Motor neuron (in vitro differentiated cells): ENCODE measurements at places on chromosomes 5 and 9. TPM values are rescaled to one million over a fixed set of nuclear protein-coding genes. Genes with fewer than 3 reads are reported as not detected.

DNA sequence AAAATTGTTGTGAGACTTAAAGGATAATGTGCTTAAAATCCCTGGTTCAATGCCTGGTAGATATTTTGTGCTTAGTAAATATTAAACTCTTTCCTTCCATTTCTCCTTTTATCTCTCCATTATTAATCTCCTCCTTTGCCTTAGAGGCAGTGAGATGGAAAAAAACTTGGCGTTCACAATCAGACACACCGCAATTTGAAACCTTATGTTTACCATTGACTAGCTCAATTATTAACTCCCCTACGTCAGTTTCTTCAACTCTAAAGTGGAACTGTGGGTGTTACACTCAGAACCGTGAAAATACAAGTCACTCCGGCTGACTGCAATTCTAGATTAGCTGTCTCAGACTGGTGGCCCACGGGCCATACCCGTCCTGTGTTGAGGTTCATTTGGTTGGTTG, 327.2 kb downstream of the DEPDC1B start:
- no peak for ATAC-seq

- ATAC-seq: no peak
Measured at GRCh38 chr9:87500491-87501270, 3.0 kb downstream of the DAPK1 start.

DNA sequence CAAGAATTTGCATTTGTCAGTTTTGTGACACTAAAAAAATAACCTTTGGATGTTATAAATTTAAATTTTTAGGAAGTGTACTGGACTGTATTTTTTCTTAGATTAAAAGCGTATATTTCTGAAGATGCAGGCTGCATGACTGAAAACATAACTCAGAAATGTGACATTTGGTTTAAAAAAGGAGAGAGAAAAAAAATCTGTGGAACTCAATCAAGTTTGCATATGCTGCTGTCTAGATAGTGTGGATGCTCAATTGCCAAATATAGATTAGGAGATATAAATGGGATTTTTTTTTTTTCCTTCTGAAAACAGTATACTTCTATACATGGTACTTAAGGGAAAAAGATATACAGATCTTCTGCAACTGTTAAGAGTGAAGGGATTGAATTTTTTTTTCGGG, 402.3 kb downstream of the TAF11L14 start:
- no peak for ATAC-seq

DNA sequence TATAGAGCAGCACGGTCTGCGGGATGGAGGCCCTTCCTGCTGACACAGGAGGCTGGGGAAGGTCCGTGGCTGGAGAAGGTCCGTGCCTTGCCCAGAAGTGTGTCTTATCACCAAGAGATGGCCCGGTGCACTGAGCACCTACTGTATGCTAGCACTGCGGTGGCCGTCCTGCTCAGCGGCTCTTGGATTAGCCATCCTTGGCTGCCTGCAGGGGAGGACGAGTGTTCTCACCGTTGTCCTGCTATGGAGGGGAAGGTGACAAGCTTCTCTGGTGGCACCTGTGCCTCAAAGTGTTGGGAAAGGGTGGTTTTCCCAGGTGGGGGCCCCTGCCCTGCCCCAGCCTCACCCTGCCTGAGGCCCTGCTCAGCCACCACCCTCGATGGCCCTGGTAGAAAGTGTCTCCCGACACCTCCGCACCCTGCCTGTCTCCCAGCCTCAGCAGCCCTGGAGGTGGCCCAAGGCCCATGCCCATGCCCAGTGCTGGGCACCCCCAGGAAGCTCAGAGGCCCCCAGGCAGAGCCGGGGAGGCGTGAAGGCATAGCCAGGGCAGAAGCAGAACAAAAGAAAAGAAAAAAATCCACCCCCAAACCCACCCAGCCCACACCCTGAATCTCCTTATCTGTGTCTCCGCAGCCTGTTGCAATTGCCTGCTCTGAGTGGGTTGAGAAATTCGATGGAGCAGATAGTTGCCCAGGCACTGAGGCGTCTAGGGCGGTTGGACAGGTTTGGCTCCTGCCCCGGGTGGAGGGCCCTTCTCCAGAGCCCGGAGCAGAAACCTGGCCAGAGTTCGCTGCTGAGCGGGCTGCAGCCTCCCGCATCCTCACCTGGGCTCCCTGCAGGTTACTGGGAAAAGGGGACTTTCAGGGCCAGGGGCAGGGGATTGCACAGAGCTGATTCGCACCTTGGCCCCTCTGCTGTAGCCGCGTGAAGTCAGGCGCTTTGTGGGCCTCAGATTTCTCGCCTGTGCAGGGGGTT, 30.5 kb downstream of the RXRA start:
- no peak for ATAC-seq

- ATAC-seq: peak; percentile 78
Measured at GRCh38 chr9:135499326-135500070, 984 bp upstream of the MRPS2 start.

DNA sequence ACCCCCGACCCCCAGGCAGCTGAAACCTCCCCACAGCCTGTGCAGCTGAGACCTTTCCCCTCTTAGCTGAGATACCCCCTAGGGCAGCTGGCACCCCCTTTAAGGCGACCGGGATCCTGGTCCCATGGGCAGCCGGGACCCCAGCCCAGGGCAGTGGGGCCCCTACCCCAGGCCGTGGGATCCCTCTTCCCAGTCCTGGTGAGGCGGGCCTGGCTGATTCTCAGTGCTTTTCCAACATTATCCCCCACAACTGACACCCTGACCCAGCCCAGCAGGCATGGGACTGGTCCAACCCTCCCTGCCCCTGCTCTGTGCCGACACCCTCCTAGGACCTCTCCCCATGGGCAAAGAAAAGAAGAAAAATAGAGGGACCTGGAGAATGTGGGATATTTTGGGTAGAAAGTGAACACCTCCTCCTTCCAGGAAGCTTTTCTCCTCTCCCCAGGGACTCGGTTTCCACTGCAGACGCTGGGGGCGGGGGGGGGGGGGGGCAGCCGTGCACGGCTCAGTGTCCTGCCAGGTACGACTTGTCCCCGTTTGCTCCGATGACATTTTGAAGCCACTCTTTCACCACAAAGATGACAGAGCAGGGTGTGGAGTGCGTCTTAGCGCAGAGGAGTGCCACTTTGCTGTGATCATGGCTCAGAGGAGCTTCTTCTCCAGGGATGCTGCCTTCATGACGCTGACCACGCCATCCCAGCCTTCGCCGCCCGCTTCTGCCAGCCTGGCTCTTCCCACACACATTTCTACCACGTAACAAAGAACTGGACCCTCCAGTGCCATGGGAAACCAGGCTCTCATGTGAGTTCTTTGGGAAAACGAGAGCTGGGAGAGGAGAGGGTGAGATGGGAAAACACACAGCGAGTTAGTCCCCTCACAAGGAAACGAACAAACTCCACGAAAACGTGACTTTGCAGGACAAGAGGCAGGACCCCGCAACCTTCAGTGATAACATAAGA, 47.5 kb downstream of the MRPL36 start:
- ATAC-seq: no peak

- no peak for ATAC-seq
Measured at GRCh38 chr5:24389968-24390367, 254.8 kb downstream of the CDH10 start.

Gene DDX4
- 0.58 and 1.1 TPM in 2 replicates for total RNA-seq

Gene SLC45A2
- total RNA-seq: 1.0 and 1.5 TPM in 2 replicates
